ENCODE measurements at places on chromosomes 6 and 20.

- no peak for DNase-seq
These were observed 52.8 kb downstream of the UST start for GRCh38 chr6:148799647-148800046.

DNA sequence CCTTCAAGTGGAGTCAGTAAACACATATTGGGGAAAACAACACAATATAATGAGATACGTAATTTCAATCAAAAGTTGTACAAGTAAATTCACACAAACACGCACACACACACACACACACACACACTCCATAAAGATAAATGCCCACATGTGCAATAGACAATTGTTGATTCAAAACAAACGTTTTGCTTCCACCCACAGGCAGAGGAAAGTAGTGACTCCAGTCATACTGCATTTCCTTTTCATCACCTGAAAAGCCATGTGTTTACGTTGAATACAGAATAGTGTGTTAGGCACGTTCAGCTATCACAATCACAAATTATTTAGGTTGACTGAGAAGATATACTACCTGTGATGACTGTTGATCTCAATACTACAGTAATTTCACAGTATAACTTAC, 443.8 kb upstream of the MANEA start:
- peak; percentile 1 for DNase-seq

- DNase-seq = no peak
These were observed 67.9 kb downstream of the NCOA7 start for GRCh38 chr6:125858427-125859320.

- no peak for DNase-seq
These were observed 21.7 kb downstream of the KIZ start for GRCh38 chr20:21147593-21147992.

DNA sequence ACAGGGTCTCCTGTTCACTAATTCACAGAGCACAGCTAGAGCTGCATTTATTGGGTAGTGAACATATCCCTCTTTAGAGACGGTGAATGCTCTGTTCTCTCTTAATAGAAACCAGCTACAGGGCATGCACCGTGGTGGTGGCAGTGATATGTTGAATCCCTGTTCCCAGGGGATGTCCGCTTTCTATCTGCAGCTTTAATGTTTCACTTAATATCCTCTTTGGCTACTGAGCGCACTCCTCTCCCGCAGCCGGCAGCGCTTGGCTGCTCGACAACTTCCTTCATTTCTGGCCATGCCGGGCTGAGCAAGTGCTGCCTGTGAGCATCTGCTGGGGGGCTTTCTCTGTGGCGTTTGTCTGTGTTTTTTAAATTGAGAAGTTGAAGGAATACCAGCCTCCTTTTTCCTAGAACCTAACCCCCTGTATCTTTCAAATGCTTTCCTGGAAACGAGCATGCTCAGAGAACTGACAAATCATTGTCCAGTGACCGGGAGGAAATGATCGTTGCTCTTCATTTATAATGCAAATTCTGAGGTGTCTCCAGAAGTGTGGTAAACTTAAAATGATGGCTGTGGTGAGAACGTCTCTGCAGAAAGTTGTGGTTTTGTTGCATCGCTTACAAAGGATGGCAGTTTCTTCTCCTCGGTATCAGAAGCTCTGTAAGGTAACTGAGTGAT, 297.9 kb downstream of the UTRN start:
- peak; percentile 65 for DNase-seq

GRCh38 chr6:17703256-17703694, 3.5 kb downstream of the NUP153 start:
- no peak for DNase-seq

DNA sequence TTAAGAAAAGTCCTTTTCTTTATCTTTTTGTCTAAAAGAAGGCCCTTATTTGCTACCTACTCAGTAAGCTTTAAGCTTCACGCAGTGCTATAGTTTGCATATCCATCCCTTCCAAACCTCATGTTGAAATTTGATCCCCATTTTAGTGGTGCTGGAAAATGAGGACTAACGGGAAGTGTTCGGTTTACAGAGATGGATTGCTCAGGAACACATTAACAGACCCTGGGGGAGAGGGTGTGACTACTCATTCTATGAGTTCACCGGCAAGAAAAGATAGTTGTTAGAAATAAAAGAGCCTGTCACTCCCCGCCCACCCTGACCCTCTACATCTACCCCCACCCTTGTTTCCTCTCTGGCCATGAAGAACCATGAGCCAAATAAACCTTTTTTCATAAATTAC, 546.2 kb downstream of the MEI4 start:
- no peak for DNase-seq

DNA sequence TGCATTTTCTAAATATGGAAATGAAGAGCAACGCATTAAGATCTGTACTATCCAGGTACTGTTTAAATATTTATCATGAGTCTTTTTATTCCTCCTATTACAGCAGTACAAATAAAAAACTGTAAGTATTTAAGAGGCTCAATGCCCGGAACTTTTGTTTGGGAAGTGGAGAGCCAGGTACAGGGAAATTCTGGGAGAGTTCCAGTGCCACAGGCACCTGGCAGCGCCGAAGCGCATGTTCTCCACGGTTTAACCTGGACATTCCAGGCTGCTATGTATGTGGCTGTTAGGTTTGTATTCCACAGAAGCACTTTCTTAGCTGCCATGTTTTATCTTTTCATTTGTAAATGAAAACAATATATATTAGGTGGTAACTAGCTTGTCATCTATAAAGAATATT, 81.7 kb downstream of the PREP start:
- DNase-seq = peak; percentile 72

- DNase-seq = no peak
These were observed 39.0 kb upstream of the PTPN1 start for GRCh38 chr20:50471231-50471630.

DNA sequence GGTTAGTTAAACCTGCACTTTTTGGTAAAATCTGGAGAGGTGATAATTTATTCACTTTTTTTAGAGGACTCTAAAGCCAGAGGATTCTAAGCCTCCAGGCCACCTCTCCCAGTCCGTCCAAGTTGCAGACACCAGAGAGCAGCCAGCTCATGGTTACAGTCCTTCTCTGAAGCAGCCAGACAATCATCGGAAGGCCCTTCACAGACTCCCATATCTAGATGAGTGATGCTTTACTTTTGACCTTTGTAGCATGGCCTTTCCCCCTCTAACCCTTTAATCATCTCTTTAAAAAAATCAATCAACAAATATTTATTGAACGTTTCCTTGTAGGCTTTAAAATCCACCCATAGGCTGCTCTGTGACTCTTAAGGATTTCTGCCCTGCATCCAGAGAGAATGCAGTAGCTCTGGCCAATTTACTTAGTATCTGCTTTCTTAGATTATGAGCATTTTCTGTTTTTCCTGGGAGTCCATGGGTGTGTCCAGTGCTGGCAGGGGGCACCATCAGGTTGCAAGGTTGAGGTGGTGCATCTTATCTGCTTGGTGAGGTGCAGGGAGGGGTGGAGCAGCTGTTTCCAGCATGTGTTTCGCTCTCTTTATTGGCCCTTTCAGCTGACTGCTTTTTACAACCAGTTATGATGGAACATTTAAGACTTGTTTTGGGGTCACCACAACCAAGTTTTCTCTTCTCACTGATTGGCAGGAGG, 58.6 kb downstream of the JARID2 start:
- DNase-seq = no peak

- DNase-seq = no peak
These were observed 159.5 kb downstream of the LY86 start for GRCh38 chr6:6748001-6748400.

Data from NCI-H1092 treated with DMSO at 0.1 percent for 48 hours (cell line).